ENCODE measurements at places on chromosomes 12 and 14.

- no peak for DNase-seq
Measured at GRCh38 chr12:62604871-62605270, 138.2 kb downstream of the MON2 start.

DNA sequence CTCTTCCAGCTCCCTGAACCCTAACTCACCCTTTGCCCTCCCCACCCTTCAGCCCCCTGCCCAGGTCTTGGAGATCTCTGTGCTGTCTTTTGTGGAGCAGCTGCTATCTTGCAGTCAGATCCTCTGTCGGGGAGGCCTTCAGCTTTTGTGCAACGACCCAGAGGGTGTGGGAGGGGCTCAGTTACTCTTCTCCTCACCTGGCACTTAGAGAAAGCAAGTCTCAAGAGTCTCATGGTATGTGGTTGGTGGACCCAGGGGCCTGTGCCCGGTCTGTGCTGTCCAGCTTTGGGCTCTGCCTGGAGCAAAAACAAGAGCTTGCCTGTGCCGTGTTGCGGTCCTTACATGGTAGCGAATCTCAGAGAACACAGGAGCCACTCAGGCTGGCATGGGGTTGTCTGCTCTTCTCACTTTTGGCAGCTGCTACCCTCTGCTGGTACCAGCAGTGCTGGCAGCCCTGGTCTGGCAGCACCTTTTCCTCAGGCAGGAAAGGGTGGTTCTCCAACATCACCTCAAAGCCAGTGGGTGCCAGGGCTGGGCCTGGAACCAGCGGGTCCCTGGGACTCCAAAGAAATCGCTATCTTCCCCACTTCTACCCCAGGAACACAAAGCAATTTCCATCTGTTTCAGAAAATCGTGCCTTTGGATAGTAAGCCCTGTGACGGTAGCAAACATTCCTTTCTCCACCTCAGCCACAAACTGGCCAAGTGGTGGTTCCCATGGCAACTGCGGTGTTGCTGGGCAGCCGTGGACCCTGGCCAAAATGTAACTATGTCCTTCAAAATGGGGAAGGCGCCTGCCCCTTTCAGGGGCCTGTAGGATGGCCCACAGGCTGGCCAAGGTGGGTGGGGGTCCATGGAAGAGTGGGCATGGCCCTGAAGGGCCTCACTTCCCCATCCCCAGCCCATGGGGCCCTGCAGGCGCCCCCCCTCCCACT is 90.0 kb downstream of the RIN3 start:
- DNase-seq = no peak

GRCh38 chr12:115983226-115983798 is 294.2 kb downstream of the MED13L start:
- DNase-seq = no peak

GRCh38 chr12:121579190-121579791 is 1.5 kb downstream of the KDM2B start:
- no peak for DNase-seq

DNA sequence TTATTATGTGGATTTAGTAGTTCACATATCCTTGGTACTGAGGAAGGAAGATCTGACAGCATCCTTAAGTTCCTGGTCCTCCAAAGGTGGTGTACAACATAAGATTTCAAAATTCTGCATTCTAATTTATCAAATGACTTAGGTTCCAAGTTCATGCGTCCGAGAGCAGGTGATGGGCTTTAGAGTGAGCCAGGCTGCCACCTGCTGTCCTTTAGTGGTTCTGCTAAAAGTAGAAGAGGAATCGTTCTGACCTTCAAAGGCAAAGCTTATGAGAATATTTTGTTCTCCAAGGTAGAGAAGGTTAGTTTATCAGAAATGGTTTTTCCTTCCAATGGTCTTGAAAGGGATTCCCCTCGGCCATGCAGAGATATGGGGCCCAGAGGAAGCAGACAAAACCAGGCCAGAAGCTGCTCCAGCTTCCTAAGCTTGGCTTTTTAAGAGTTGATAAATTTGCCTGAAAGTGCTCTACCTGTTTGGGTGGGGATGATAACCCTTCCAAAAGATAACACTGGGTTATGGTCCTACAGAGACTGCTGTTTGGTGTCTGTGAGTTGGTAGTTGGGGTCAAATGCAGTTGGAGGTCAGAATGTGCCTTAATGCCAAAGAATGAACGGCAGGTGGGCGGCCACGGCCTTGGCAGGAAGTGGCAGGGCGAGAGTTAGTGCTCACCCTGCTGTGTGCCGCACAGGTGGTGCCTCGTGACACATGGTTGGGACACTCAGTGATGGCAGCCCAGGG is 29.1 kb upstream of the LRTM2 start:
- DNase-seq = peak; percentile 44

DNA sequence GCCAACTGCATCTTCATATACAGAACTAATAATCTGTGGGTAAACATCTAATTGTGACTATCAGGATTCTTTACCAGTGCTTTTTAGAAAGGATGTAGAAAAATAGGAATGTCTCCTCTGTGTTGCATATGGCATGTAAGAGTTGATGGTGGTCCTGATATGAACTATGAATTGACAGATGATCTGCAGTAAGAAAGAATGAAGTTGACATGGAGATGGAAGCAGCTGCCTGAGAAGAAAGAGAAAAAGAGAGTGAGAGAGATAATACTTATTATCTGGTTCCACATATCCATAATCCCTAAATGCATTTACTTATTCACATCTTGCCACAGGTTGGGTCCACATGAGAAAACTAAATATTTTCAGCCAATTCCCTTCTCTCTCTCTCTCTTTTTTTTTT is 1022.9 kb downstream of the SLC6A15 start:
- DNase-seq = no peak

DNA sequence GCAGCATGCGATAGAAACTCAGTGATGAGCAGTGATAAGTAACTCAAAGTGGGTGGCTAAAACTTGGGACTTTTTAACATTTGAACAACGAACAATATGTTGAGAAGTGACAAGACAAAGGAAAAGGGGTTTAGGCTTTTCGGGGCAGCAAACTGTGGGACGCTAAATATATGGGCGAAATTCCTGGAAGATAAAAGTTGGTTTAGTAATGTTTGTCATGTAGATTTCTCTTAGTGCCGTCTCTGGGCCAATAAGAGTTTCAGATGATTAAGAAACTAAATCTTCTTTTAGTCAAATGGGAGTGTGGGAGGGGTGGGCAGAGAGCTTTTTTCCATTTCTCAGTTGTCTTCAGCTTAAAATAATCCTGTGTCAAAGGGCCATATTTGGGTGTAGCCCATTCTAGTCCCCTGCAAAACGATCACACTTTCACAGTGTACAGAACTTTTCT is 41.7 kb upstream of the FUT8 start:
- peak; percentile 25 for DNase-seq

DNA sequence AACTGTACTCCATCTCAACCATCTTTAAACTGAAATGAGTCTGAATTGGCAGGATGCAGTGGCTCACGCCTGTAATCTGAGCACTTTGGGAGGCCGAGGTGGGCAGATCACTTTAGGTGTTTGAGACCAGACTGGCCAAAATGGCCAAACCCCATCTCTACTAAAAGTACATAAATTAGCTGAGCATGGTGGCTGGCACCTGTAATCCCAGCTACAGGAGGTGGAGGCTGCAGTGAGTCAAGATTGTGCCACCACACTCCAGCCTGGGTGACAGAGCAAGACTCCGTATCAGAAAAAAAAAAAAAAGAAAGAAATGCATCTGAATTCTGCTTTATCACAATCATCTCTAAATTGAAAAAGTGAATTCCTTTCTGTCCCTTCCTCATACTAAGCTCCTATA is 110.3 kb downstream of the NELL2 start:
- DNase-seq = no peak

GRCh38 chr12:98388126-98388525 is 127.3 kb upstream of the TMPO start:
- DNase-seq = no peak

GRCh38 chr14:49970474-49971147 is 77.7 kb downstream of the ARF6 start:
- no peak for DNase-seq

DNA sequence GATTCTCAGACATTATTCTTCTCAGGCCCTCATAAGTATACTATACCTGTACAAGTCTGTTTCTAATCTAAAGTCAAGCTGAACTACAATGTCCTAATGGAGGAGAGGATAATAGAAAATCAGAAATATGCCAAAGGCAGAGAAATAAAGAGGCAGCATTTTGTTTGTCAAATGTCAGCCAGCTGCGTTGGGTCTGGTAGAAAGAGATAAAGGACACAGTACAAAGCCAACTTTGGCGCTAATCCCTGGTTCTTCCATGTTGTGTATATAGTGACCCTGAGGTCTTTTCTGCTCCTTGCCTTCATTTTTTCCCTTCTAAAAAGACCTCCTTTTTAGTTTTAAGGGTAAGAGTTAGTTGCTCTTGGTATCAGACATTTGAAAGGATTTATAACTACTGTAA is 103.1 kb downstream of the PRICKLE1 start:
- DNase-seq = no peak

DNA sequence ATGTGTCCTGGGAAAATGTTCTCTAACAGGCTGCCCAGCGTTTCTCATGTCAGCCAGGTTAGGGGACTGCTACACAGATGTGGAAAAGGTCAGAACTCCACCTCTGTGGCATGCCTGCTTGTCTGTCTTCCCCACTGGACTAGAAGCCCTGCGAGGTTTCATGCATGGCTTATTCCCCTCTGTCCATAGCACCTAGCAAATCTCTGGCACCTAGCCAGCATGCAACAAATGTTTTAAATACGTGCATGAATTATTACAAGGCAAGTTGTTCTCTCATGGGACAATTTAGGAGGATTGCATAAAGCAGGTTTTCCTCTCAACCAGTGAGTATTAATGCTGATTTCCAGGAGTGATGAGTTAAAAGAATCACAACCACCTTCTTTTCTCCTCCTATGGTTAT is 21.4 kb upstream of the KCNK13 start:
- no peak for DNase-seq

- DNase-seq = no peak
Measured at GRCh38 chr14:77375164-77375950, 1.5 kb downstream of the TMED8 start.

DNA sequence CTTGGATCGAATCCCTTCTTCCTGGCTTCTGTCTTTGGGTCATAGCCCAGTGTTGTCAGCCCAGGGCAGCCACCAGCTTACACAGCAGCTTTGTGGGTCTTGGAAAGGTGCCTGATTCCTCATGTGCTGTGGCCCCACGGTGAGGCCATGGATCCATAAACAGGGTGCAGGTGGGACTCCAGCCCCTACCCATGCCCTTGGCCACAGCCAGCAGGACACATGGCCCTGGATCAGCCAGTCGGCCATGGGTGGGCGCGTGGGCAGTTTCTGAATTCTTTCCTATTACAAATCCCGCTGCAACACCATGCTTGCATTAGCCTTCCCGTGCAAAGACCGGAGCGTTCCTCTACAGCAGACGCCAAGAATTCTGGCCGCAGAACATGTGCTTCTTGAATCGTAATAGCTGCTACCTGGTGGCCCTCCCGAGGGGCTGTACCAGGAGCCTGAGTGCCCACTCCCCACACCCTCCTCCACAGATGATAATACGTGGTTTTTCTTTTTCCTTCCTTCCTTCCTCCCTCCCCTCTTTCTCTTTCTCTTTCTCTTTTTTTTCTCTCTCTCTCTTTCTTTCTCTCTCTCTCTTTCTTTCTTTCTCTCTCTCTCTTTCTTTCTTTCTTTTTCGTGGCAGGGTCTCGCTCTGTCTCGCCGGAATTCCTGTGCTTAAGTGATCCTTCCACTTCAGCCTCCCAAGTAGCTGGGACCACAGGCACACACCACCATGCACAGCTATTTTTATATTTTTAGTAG is 2.9 kb upstream of the MMP17 start:
- no peak for DNase-seq

- DNase-seq = peak; percentile 14
Measured at GRCh38 chr12:67441736-67442346, 172.7 kb downstream of the CAND1 start.

- no peak for DNase-seq
Measured at GRCh38 chr14:36829547-36829946, 167.9 kb downstream of the PAX9 start.

- peak; percentile 24 for DNase-seq
Measured at GRCh38 chr12:53381731-53382630, 2.0 kb downstream of the SP1 start.

GRCh38 chr14:30803185-30803584 is 71.2 kb upstream of the COCH start:
- no peak for DNase-seq

GRCh38 chr14:33432407-33433023 is 493.8 kb downstream of the NPAS3 start:
- DNase-seq = no peak

DNA sequence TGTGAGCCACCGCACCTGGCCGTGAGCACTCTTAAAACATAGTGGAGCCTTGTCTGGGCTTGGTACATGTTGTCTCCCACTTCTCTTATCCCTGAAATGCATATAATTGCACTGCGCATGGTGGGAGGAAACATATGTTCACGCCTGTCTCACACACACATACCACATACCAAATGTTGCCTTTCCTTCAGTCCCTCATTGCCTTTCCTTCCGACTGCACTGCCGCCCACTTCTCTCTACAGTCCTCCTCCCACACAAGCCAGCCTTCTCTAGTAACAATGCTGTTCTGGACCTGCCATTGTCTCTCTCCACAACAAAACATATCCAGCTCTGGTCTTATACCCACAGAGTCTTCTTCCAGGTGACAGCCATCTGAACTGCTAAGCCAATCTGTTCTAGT is 88.3 kb upstream of the PTHLH start:
- DNase-seq = no peak

DNA sequence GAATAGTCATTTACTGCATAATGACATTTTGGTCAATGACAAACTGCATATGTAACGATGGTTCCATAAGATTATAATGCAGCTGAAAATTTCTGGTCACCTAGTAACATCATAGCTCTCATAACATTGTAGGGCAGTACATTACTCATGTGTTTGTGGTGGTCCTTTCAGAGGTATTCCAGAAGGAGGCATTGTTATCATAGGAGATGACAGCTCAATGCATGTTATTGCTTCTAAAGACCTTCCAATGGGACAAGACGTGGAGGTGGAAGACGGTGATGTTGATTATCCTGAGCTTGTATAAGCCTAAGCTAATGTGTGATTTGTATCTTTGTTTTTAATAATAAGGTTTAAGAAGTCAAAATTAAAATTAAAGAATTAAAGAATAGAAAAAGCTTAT is 43.8 kb upstream of the TSPAN11 start:
- no peak for DNase-seq

DNA sequence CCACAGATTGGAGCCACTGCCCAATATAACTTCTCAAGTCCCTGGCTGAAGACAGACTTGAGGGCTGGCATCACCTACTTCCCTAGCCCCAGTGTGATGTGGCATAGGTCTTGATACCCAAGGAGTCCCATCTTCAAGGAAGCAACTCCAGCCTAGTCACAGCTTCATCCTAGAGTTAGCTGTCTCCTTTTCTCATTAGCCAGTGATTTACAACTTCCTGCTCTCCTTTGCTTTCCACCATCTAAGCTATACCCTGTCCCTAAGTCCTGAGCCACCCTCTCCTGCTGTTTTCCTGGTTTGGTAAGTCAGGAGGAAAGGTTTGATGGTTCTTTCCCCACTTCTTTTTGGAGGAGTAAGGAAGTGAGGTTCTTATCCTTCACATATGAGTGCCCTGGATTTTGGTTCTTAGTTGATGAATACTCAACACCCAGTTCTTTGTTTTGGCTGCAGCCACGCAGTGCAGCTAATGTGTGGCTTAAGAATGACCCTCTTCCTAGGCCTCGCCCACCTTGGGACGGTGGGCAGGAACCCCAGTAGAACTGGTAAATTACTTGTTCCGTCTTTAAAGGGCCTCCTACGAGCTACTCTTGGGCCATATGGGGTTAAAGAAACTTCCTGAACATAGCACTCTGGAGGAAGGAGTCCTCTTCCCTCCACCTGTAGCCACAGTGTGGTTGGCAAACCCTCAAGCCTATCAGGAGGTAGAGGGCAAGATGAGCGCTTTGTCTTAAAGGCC is 3.9 kb upstream of the GPX2 start:
- DNase-seq = no peak
